ENCODE measurements at places on chromosomes 3 and 15.

DNA sequence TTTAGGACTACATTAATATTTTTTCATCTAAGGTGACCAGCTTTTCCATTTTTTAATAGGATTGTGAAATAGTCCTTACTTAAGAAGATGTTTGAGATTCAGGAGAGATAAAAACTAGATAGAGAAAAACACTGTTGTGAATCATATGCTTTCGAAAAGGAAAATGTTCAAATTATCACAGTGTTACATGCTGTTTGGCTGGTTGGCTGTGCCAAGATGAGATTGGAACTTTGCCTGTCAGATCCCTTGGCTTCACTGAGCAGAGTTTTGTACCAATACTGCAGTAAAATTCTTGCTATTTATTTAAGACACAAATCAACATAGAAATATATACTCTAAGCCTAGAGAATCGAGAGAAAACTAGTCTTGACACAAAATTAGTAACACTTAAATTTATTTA, 117.2 kb downstream of the OXSM start:
- DNase-seq = no peak

DNA sequence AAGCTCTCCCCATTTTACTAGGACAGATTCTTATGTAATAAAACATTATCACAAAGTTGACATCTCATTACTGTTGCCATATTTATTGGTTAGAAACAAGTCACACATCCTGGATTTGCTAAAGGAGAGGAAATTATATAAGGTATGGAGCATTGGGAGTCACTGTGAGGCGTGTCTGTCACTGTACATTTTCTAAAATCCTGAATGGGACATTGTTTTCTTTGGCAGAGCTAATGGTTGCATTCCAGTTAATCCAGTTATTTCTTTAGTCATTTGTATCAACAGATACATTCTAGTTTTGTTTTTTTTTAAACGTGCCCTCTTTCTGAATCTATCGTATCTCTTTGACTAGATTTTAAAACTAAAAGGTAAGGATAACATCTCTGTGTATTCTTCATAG, 70.2 kb upstream of the MITF start:
- no peak for DNase-seq

- peak; percentile 58 for DNase-seq
These were observed 2.0 kb downstream of the GP5 start for GRCh38 chr3:194396859-194397756.

DNA sequence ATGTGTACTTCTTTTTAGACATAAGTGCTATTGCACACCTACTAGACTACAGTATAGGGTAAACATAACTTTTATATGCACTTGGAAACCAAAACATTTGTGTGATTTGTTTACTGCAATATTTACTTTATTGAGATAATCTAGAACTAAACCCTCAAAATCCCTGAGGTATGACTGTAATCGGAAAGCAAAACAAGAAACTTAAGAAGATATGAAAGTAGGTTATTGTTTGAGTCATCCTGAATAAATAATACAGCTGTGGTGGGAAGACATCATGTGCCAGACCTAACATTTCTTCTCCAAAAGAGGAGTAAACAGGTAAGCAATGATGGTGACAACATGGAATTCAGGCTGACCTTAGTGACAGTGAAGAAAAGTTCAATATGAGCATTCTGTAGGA, 765.5 kb downstream of the OTOL1 start:
- no peak for DNase-seq

GRCh38 chr3:5305684-5305989, 118.1 kb downstream of the EDEM1 start:
- DNase-seq = no peak

- DNase-seq = no peak
These were observed 34.7 kb downstream of the MAP3K13 start for GRCh38 chr3:185397676-185398075.

- DNase-seq = no peak
These were observed 123.7 kb downstream of the ALDH1A2 start for GRCh38 chr15:57941816-57942215.

GRCh38 chr3:124504332-124505059, 225.8 kb upstream of the UMPS start:
- DNase-seq = no peak

DNA sequence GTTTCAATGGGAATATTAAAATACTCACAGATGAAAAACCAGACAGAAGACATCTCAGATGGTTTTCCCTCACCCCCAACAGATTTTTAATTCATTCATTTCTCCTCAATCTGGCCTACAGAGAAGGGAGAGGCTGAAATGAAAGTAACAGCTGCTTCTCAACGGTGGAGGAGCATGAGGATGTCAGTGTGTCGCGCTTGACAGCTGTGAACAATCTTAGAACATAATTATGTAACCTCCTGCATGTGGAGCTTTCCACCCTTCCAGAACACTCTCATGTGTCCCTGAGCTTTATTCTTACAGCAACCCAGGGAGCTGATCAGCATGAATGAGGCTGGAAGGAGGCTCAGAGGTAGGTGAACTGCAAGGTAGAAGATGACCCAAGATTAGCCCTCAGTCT, 52.7 kb downstream of the MB21D2 start:
- DNase-seq = no peak

- no peak for DNase-seq
These were observed 8.6 kb upstream of the CYFIP1 start for GRCh38 chr15:22988811-22989210.

DNA sequence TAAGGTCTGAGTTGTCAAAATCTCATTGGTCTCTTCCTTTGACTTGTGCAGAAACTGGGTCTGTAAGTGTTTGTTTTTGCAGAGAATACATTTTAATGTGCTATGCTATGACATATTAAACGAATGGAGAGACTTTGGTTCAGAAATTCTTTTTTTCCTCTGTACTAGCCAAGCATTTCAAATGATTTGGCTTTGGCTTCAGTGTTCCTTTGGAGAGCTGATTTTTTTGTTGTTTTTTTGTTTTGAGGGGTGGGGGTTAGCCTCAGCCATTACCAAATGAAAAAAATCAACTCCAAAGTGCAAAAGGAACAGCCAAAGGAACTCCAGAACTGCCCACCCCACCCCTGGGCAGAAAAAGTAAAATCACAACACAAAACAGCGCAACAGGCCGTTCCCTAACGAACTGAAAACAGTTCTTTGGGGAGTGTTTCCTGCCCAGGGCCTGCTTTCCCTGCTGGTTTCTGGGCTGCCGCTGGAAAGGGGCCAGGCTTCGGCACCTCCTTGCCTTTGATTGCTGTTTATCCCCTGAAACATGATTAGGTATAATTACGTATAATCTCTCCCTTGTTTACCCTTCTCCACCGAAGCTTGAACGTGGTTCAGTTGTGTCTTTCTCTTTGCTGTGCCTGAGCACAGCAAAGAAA, 57.6 kb upstream of the NEO1 start:
- DNase-seq = no peak

DNA sequence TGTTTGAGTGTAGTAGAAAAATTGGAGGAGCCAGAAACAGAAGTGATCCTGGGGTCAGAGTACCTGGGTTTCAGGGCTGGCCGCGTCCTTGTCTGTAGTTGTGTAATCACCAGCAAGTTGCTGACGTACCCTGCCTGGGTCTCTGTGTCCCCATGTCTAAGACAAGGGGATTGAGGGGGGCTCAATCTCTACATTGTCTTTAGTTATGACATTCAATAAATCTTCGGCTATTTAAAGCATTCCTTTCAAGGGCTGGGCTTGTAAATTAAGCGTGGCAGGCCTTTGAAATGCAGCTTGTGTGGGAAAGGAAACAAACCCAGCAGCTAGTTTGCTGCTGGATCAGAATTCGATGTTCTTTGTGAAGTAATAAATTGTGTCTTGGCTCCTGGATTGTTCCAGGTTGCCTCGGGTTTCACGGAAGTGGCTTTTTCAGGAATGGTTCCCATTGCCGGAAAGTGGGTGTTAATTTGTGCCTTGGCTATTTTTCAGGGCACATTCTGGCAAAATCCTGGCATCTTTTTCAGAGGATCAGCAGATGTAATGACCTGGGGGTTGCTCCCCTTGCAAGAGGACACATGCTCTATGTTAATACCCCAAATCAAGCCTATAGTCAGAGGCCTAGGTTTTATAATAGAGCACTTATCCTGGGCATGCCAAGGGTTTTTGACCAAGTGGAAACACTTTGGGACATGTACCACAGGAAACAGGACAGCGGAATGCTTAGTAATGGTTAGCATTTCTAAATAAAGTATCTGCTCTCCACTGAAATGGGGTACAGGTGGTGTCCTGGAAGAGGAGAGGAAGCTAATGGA, 294.8 kb upstream of the NR2E3 start:
- DNase-seq = no peak

GRCh38 chr15:32861761-32862160, 144.0 kb downstream of the GREM1 start:
- DNase-seq = no peak

- no peak for DNase-seq
These were observed 222.5 kb downstream of the SNRPN start for GRCh38 chr15:25176991-25177954.

GRCh38 chr3:119297169-119297568, 3.0 kb downstream of the ARHGAP31 start:
- DNase-seq = no peak

- DNase-seq = no peak
These were observed 73.3 kb downstream of the CSNK1G1 start for GRCh38 chr15:64282701-64283100.

GRCh38 chr3:188272481-188273372, 118.8 kb downstream of the LPP start:
- DNase-seq = no peak

- DNase-seq = no peak
These were observed 16.7 kb upstream of the PPP1R2 start for GRCh38 chr3:195559723-195560409.

DNA sequence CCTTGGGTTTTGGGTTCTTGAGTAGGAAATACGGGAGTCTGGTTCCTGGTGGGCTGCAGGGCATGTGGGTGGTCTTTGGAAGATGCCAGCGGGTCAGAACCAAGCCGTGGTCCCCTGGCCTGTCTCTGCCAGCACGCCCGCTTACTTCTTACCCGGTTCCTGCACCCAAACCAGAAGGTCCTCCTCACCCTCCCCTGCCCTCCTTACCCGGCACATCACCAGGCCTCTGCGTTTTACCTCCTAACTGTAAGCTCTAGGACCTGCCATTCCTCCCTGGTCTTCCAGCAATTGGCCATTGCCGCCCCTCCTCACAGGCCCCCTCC, 184.0 kb downstream of the FEZF2 start:
- DNase-seq = no peak

DNA sequence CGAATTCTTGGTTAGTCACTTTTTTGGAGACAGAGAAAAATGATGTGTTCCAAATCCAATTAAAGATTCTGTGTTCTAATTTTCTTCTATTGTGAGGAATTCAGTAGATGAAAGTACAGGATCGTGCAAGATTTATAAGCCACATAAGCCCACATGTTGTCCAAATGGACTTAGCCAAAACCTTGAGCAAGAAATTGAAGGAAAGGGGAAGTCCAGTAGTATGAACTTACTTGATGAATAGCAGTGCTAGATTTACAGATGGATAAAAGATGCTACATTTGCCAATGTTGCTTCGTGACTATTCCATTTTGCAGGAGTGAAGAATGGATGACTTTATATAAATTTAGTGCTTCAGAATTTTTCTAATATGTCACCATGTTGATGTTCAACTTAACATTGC, 120.0 kb upstream of the ATP11B start:
- no peak for DNase-seq

- no peak for DNase-seq
These were observed 50.5 kb downstream of the CHST2 start for GRCh38 chr3:143170074-143170473.

- no peak for DNase-seq
These were observed 24.7 kb downstream of the KAT2B start for GRCh38 chr3:20064796-20065564.

- DNase-seq = peak; percentile 17
These were observed 132.8 kb upstream of the SLC24A5 start for GRCh38 chr15:47987908-47988532.

DNA sequence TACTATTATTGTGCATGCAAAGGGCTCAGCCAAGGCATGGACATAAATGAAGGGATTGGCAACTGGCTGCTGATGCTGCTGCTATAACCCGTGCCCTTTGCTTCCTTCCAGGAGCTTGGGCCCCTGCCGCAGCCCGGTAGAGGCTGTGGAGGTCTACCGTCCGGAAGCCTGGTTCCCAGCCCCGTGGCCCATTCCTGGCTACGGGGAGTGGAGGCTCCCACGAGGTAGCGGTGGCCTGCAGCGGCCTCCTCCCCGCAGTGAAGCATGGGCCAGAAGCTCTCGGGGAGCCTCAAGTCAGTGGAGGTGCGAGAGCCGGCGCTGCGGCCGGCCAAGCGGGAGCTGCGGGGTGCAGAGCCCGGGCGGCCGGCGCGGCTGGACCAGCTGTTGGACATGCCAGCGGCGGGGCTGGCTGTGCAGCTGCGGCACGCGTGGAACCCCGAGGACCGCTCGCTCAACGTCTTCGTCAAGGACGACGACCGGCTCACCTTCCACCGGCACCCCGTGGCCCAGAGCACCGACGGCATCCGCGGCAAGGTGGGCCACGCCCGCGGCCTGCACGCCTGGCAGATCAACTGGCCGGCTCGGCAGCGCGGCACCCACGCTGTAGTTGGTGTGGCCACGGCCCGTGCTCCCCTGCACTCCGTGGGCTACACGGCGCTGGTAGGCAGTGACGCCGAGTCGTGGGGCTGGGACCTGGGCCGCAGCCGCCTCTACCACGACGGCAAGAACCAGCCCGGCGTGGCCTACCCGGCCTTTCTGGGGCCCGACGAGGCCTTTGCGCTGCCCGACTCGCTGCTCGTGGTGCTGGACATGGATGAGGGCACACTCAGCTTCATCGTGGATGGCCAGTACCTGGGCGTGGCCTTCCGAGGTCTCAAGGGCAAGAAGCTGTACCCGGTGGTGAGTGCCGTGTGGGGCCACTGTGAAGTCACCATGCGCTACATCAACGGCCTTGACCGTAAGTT, 15.0 kb downstream of the SPSB4 start:
- no peak for DNase-seq

DNA sequence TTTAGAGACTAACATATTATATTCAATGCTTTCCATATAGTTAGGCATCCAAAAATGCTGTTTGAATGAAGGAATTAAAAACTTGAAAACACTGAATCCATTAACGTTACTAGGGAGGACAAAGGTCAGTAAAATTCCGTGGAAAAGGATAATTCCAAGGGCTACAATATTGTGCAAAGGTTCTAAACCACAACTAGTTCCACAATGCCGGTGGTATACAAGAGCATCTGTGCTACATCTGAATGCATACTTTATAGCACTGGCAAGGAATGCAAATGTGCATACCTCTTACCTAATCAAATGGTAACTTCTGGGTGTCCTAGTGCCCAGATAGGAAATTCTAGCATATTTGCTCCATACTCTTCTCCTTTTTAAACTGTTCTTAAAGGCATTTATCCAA, 2.2 kb downstream of the ICE2 start:
- no peak for DNase-seq
